ENCODE measurements at places on chromosomes 7 and 10.

GRCh38 chr7:67773081-67773480, 776.4 kb downstream of the TYW1 start:
- DNase-seq: no peak

DNA sequence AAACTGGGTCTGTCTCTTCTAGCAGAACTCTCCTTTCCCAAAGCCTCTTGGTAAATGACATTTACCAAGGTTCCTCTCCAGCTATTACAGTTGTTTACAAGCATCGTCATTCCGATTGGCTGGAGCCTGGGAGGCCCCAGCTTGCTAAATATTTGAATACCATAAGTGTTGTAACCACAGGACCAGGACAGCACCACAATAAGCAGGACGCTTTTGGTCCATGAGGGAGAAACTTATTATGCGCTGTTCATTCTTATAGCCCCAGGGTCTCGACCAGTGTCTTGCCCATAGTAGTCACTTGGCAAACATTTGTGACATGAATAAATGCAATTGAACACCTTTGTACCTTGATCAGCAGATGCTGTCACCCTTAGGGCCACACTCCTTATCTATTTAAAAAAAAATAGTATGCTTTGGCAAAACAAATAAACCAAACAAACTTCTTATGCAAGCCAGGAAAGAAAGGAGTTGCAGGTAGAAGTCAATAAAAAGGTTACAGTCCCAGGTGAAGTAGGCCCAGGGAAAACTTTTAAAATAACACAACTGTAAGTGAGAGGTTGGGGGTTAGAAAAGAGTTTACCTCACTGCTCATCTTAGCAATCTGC, 32.8 kb downstream of the NRAP start:
- DNase-seq: no peak

GRCh38 chr7:50276483-50276882, 28.0 kb upstream of the IKZF1 start:
- no peak for DNase-seq

DNA sequence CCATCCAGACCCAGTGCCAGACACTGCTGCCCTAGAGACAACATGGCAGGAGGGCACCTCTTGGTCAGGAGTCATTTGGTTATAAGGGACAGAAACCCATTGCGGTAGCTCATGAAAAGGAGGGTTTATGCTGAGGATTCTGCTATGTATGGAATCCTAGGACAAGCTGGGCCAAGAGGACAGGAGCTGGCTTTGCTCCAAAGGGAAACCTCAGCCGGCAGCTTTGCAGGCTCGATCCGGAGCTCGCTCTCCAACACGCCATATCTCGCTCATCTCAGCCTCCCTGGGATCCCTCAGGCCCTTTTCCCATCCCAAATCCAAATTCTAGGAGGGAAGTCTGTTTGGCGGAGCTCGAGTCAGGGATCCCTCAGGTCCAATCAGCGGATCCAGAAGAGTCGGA, 345.7 kb downstream of the GLRX3 start:
- no peak for DNase-seq

DNA sequence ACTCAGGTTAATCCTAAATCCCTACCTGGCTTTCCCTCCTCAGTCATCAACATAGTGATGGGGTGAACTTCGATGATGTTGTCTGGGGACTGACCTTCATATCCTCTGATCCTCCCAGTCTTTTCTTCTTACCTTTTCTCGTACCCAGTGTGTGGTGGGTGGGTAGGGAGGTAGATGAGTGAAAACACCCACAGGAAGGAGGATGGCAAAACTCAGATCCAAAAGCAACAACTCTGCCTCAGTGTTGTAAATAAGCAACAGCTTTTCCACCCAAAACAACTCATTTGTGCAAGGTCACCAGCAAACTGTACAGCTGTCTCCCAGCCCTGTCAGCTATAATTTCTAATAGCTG, 38.6 kb downstream of the VOPP1 start:
- no peak for DNase-seq

- no peak for DNase-seq
Observed at GRCh38 chr7:76069238-76069638, 21.3 kb downstream of the MDH2 start.

DNA sequence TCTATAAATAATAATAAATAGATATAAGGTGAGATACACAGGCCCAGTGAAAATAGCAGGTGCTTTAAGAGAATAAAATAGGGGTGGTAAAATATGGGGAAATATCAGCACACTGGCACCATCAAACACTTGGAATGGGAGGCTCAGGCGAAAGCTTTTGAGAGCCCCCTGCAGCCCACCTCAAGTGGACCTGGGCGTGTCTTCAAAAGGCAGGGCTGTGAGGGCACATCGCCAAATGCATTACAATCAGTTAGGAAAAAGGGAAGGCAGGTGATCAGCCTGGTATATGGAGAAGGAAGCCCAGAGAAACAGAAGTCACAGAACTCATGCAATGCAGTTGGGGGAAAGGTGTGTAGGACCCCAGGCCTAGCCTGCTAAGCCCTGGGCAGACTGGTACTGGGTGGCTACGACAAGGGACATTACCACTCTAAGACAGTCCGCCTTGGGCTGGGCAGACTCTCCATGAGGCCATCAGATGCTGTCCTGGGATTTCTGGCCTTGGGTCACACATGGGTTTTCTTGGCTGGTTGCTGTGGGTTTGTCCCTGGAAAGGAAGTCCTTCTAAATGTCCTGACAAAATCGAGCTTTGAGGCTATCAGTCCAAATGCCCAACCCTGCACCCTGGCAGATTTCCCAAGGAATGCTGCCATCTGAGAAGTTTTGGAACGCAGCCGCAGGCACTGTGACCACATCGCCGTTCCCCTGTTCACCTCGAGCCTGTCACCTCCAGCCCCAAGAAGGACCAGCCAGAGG, 330.6 kb downstream of the GRID1 start:
- no peak for DNase-seq

DNA sequence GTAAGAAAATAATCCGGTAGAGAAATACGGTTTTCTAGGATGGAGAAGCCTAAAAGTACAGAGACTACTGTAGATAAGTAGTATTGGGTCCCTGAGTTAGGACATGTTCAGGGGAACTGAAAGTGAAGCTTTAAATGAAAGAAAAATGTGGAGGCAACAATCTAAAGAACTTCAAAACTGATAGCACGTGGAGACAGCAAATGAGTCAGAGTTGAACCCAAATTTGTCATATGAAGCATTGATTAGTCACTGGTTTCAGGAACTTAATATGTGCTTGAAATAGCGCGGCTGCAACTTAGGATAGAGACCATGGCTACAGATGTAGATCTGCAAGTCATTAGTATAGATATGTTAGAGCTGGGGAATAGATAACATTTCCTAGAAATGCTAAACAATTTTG, 1138.6 kb upstream of the SORCS1 start:
- DNase-seq: no peak

DNA sequence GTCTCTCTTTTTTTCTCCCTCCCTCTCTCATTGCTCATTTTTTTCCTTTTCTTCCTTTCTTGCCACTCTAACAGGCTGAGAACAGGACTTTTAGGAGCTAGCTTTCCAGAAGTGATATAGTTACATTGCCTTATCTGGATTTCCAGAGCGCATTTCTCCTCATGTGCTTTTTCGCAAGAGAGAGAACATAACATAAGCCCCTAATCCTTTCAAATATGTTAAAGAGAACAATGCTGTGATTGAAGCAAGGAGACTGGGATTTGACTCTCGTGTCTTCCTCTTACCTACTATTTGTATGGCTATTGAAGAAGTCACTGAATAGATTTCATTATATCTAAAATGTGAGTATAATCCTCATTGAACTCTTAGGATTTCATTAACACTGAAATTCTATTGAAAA, 101.2 kb upstream of the PRPS1L1 start:
- DNase-seq: no peak

GRCh38 chr7:143980746-143981510, 19.2 kb upstream of the OR6B1 start:
- DNase-seq: no peak

DNA sequence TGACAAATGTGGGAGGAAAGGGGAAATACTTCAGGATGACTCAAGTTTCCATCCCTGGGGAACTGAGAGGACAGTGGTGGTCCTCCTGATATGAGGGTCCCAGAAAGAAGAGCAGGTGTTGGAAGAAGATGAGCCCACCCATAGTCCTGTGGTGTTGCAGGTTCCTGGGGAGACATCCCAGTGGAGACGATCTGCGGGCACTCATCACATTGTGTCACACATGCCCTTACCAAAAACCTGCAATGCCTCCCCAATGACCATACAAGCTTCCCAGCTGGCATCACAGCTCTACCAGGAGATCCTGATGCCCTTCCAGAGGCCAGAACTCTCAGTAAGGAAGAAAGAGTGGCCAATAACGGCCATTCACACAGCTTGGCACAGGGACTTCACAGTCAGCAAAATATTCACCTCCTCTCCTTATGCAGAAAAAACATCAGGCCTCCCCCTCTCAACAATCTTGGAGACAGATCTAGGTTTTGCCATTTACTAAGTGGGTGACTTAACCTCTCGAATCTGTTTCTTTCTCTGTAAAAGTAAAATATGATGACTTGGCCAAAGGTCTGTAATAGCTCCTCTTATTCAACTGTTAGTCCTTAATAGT, 9.0 kb downstream of the PUS7 start:
- DNase-seq: no peak

DNA sequence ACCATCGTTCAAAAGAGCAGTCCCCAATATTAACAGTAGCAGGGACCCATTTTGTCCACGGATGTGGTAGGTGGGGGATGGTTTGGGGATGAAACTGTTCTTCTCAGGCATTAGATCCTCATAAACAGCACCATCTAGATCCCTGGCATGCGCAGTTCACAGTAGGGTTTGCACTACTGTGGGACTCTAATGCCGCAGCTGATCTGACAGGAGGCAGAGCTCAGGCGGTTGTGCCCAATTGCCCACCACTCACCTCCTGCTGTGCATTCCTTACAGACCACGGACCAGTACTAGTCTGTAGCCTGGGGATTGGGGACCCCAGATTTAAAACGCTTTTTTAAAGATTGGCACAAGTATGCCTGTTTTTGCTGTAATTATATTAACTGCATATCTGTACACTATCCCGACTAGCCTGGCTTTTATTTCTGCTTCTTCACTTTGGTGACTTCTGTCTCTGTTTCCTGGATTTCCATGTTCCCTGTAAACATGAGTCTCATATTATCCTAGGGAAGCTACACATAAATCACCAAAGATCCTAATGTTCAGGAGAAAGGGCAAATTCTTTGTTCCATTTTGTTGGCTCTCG, 163.3 kb upstream of the AKR1E2 start:
- no peak for DNase-seq

DNA sequence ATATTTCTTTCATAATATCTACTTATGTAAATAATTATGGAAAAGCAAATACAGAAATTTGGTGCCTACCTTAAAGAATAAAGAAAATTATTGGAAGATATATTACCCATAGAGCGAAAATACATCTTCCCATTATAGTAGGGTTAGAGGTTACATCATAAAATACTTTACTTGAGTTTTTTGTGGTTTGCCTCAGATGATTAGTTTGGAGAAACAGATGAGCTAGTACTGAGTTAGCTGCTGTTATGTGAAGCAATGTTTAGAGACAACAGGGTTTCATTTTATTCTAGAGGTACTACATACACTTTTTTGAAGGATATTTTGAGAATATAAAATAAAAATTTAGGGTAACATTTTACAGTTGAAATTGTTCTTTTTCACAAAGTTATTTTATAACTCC, 2.9 kb upstream of the MLLT10 start:
- DNase-seq: no peak

- DNase-seq: no peak
Observed at GRCh38 chr7:21108182-21108581, 319.7 kb upstream of the SP4 start.

DNA sequence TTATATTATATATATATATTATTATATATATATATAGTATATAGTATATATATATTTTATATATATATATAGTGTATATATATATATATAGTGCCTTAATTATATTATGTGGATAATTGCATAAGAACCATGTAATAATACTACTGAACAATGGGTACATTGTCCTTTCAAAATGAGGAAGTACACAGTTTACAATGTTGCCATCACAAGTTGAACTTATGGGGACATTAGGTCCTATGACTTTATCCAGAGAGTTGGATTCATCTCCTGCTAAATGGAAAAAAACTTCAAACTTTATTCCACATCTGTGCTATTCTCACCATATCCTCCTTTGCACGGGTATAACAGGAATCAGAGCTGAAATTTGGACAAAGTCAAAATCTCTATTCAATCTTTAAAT, 105.0 kb upstream of the AGR3 start:
- no peak for DNase-seq

GRCh38 chr10:124480860-124481259, 19.2 kb downstream of the LHPP start:
- DNase-seq: no peak

- no peak for DNase-seq
Observed at GRCh38 chr7:90180011-90180585, 25.8 kb downstream of the STEAP1 start.

- DNase-seq: no peak
Observed at GRCh38 chr7:34364130-34364529, 293.9 kb upstream of the NPSR1 start.

- DNase-seq: no peak
Observed at GRCh38 chr10:114566064-114566463, 92.0 kb downstream of the ABLIM1 start.

- no peak for DNase-seq
Observed at GRCh38 chr7:21903020-21903786, 42.5 kb downstream of the CDCA7L start.

- DNase-seq: no peak
Observed at GRCh38 chr10:32245760-32246159, 101.2 kb downstream of the EPC1 start.

GRCh38 chr10:24793648-24794379, 70.1 kb upstream of the ARHGAP21 start:
- no peak for DNase-seq

DNA sequence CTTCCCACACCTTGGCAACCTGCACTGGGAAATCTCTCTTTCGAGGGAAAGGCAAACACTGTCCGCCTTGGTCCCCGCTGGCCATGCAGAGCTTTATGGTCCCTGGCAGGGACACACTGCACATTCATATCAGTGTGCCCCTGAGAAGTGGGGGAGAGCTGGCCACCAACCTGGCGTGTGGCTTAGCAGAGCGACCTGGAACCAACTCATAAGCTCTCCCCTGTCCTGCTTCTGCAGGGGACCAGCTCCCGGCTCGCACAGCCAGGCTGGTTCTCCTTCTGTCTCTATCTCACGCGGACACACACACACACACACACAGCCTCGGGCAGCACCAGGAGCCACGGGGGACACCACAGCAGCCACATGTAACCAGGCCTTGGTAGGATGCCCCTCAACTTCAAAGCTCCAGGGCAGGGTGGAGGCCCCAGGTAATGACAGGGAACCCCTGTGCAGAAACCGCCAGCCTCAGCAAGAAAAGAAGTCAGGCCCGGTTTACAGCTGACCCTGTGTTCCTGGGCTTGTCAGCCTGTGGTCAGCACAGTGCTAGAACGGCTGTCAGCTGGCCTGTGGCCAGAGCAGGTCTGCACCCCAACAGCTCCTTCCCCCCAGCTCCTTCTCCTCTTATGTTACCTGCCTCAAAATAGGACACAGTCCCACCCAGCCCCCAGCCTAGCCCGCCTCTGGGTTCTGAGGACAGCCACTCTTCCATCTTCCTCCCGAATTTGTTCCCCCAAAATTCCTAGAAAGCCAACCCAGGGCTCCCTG, 69.3 kb downstream of the OAT start:
- DNase-seq: no peak

Measured in activated CD4-positive, alpha-beta T cell treated with anti-CD3 and anti-CD28 coated beads for 24 hours (primary cell).